ENCODE measurements at places on chromosomes 1 and 21. TPM values are rescaled to one million over a fixed set of nuclear protein-coding genes. Genes with fewer than 3 reads are reported as not detected.

The DAP3 gene
- total RNA-seq, result 79.3 TPM

The ITGB2 gene
- not detected for total RNA-seq

The DEDD gene
- total RNA-seq, result 26.5 TPM

The OR2L3 gene
- total RNA-seq, result not detected

The CDCA8 gene
- total RNA-seq, result 0.87 TPM

The PDZK1 gene
- total RNA-seq, result 0.10 TPM

The LCE3D gene
- total RNA-seq, result not detected

The DNAI4 gene
- 1.8 TPM for total RNA-seq

The FRRS1 gene
- total RNA-seq, result 4.4 TPM

The KCNAB2 gene
- total RNA-seq, result 3.8 TPM

The TLR5 gene
- not detected for total RNA-seq

The SYNC gene
- 42.6 TPM for total RNA-seq
